ENCODE measurements at places on chromosomes 6 and 20.
A peak's percentile ranks its signal among the peaks of the same experiment; 100 is the strongest.

- no peak for DNase-seq
Observed at GRCh38 chr6:106258726-106259125, 66.8 kb downstream of the ATG5 start.

- no peak for DNase-seq
Observed at GRCh38 chr6:136550045-136550329, 235 bp downstream of the MAP7 start.

DNA sequence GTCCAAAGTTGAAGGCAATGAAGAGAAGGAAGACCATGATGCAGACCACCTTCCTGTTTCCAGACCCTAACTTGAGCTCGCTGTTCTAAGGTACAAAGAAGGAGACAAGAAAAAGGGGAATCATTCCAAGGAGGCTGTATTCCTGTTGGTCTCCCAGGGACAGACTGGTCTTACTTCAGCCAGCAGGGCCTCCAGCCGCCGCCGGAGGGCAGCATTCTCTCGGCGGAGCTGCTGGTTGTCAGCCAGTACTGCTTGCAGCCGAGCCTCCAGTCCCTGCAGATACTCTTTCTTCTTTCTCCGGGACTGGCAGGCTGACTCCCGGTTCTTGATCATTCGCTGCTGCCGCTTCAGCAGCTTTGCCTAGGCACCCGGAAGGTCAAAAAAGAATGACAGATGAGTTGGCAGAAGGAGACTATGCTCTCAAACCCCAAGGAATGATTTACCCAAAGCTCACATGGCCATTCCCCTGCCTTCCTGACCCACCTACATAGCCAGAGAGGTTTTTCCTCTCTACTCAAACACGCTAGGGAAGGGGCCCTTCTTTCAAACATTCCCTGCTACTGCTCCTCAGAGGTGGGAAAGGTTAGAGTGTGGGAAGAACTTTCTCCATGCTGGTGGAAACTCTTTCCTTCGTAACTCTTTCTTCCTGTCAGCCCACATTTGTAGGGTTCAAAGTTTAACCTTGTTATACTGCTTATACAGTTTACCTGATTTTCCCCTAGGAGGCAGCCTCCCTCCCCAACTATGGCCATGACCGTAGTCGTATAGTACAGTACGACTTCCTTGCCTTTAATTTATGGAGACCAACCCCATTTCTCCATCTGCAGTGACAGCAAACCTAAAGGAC is 9.0 kb downstream of the ATF6B start:
- DNase-seq: peak; percentile 9

DNA sequence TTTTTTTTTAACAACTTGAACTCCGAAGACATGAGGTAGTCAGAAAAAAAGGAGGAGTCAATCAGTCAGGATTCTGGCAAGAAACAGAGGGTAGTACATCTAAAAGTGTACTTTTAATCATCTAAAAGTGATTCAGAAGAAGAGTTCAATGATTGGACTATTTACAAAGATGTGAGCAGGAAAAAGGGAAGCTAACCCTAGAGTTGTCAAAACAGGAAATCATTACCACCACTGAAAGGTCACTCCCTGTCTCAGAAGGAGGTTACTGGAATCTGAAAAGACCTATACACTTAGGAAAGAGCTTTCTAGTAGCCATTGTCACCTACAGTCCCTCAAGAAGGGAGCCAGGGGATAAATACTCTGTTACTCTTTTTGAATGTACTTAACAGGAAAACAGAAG is 16.7 kb upstream of the LMBRD1 start:
- no peak for DNase-seq

Measured in NCI-H2107 (cell line).